Activated T-helper 1 cell treated with anti-CD3 and anti-CD28 coated beads, Interleukin-12 subunit alpha, Interleukin-12 subunit beta, Interleukin-2, Interleukin-4 antibody, amounts not matched to agents 30 ng/mL and 10 ng/mL and 1 ng/mL, durations not matched to agents 14 hours and 24 hours and 36 hours (primary cell): ENCODE measurements at places on chromosomes 13 and 19. TPM values are rescaled to one million over a fixed set of nuclear protein-coding genes. Genes with fewer than 3 reads are reported as not detected.

GRCh38 chr19:39820696-39821095 lies 13.3 kb downstream of the DYRK1B start:
- peaks cover 6% of the 10 kb centered on the region for H3K36me3 ChIP-seq
- no peak overlapping the region for H3K27ac ChIP-seq
- no peak for DNase-seq
- H3K4me1 ChIP-seq: peaks cover 5% of the 10 kb centered on the region

- H3K27me3 ChIP-seq: peaks cover 3% of the 10 kb centered on the region
- no peaks in the 10 kb centered on the region for H3K4me1 ChIP-seq
- H3K36me3 ChIP-seq: no peaks in the 10 kb centered on the region
- H3K27ac ChIP-seq: no peak overlapping the region
- no peak overlapping the region for H3K4me3 ChIP-seq
Observed at GRCh38 chr13:112955271-112955937, 13.6 kb upstream of the MCF2L start.

DNA sequence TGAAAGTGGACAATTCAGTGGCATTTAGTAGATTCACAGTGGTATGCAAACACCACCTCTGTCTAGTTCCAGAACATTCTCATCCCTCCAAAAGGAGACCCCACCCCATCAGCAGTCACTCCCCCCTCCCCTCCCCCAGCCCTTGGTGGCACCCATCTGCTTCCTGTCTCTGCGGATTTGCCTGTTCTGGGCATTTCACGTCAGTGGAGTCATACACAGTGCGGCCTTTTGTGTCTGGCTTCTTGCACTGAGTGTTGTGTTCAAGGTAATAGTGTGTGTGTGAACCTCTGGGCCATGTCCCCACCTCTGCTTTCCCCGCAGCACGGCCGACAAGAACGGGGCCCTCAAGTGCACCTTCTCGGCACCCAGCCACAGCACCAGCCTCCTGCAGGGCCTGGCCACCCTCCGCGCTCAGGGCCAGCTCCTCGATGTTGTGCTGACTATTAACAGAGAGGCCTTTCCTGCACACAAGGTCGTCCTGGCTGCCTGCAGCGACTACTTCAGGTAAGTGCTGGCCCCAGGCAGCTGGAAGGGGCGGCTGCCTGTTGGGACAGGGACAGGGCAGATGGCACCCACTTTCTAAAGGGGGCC lies 19.4 kb upstream of the CRTC1 start:
- H3K4me1 ChIP-seq: peaks cover 7% of the 10 kb centered on the region
- DNase-seq: no peak
- H3K36me3 ChIP-seq: peaks cover 4% of the 10 kb centered on the region
- H3K4me3 ChIP-seq: no peak overlapping the region

GRCh38 chr13:54379461-54379860 lies 1350.8 kb downstream of the OLFM4 start:
- no peak overlapping the region for H3K27ac ChIP-seq
- peaks cover 1% of the 10 kb centered on the region for H3K36me3 ChIP-seq
- H3K4me1 ChIP-seq: no peaks in the 10 kb centered on the region
- no peak overlapping the region for H3K4me3 ChIP-seq

DNA sequence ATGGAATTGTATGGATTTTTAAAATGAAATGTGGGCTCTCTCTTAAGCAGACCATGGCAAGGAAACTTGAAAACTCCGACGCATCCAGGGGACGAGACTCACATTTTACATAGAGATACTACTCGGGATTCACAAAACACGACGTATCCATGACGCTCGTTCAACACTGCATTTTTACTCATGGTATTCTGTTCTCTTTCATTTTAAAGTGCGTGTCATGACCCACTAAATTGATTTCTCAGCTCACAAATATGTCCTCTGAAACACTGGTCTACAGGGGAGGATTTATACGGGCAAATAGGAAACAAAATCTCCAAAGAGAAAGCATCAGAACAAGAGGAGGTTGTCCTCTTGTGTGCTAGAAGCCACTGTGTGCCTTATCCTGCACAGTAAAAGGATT lies 523.5 kb downstream of the MYO16 start:
- no peaks in the 10 kb centered on the region for H3K4me1 ChIP-seq
- H3K4me3 ChIP-seq: no peak overlapping the region
- no peak overlapping the region for H3K27ac ChIP-seq
- no peak for DNase-seq
- H3K27me3 ChIP-seq: peaks cover 20% of the 10 kb centered on the region

DNA sequence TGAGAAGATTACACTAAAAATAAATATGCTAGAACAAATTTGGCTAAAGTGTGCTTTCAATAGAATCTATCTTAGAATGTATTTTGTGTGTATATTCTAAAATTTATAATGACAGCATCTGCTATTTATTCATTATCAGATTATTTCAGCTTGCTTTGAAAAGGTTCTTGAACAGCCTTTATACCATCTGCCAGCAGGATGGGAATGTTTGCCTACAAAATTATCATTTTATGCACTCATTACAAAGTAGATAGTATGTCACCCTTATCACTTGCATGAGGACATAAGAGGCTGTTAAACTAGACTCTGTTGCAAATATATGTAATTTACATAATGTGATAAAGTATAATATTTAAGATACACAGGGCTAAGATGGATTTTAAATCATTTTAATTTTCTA lies 1286.9 kb upstream of the PCDH20 start:
- H3K4me3 ChIP-seq: no peak overlapping the region
- no peaks in the 10 kb centered on the region for H3K4me1 ChIP-seq
- DNase-seq: no peak
- no peak overlapping the region for H3K27ac ChIP-seq
- no peaks in the 10 kb centered on the region for H3K27me3 ChIP-seq
- no peaks in the 10 kb centered on the region for H3K36me3 ChIP-seq

- peak overlapping the region; percentile 79 for H3K27ac ChIP-seq
- H3K36me3 ChIP-seq: peaks cover 37% of the 10 kb centered on the region
- peaks cover 46% of the 10 kb centered on the region for H3K4me1 ChIP-seq
- H3K27me3 ChIP-seq: peaks cover 2% of the 10 kb centered on the region
Observed at GRCh38 chr13:30346153-30346788, 38.9 kb upstream of the KATNAL1 start.

DNA sequence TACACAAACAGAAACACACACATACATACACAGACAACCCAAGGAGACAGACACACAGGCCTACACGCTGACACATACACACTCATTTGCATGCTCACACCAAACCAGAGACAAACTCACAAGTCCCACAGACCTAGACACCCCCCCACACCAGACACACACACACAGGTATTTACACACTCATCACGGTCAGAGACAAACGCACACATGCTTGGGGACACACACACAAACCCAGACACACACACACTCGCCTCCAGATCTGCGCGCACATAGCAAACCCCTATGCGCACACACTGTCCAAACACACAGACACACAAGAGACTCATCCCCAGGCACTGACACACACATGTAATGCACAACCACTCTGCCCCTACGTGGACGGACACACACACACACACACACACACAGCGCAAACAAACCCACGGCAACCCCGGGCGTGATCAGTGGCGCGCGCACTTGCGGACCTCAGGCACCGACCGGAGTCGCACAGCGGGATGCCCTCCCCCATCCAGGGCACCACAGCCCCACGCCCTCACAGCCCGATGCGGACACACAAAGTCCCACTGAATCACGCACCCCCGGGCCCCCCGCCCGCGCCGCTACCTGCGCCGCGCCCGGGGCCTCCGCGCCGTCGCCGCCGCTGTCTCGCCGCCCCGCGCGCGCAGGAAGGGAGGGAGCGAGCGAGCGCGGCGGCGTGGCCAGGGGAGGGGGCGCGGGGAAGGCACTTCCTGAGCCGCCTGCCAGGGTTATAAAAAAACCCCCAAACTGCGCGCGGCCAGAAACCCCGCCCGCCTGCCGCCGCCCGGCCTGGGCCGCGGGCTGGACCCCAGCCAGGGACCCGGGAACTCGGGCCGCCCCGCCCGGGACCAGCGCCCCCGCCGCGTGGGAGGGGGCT lies at the start of gene ADAMTS10:
TSS of gene ADAMTS10 (minus strand) at position 675 of the 895 bp plus-strand sequence. CDS start 5,005 bp downstream, outside the sequence.
- H3K4me1 ChIP-seq: peaks cover 14% of the 10 kb centered on the region
- H3K4me3 ChIP-seq: peak within 1 kb of the TSS; percentile 88
- peaks cover 1% of the 10 kb centered on the region for H3K36me3 ChIP-seq
- peak within 1 kb of the TSS; percentile 76 for H3K27ac ChIP-seq
- DNase-seq: peak; percentile 23
- peaks cover 12% of the 10 kb centered on the region for H3K27me3 ChIP-seq

- H3K4me3 ChIP-seq: no peak overlapping the region
- H3K36me3 ChIP-seq: no peaks in the 10 kb centered on the region
- peaks cover 2% of the 10 kb centered on the region for H3K27me3 ChIP-seq
- no peak overlapping the region for H3K27ac ChIP-seq
Observed at GRCh38 chr13:76921516-76921915, 26.8 kb upstream of the ACOD1 start.

DNA sequence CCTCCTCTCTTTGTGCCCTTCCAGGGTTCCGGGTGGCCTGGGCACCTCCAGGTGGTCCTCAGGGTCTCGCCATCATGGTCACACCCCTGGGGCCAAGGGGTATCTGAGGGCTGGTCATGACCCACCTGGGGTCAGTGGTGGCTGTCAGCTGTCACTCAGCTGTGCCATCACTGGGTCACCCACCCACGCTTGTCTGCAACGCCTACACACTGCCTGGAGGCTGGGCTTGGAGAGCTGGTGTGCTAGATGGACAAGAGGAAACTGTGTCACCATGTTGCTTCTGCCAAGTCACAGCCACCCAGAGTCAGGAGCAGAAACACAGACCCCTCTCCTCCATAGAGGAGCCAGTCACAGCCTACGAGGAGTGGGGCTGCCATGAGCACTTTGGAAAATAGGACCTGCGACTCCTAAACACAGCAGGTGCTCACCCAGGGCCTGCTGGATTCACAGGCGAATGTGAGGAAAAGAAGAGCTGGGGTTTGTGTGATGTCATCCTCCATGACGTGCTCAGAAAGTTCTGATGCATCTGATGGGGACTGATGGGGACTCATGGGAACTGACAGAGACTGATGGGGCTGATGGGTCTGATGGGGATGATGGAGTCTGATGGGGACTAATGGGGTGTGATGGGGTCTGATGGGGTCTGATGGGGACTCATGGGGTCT lies 10.7 kb upstream of the GRTP1 start:
- no peak overlapping the region for H3K27ac ChIP-seq
- no peak for DNase-seq
- no peaks in the 10 kb centered on the region for H3K36me3 ChIP-seq

DNA sequence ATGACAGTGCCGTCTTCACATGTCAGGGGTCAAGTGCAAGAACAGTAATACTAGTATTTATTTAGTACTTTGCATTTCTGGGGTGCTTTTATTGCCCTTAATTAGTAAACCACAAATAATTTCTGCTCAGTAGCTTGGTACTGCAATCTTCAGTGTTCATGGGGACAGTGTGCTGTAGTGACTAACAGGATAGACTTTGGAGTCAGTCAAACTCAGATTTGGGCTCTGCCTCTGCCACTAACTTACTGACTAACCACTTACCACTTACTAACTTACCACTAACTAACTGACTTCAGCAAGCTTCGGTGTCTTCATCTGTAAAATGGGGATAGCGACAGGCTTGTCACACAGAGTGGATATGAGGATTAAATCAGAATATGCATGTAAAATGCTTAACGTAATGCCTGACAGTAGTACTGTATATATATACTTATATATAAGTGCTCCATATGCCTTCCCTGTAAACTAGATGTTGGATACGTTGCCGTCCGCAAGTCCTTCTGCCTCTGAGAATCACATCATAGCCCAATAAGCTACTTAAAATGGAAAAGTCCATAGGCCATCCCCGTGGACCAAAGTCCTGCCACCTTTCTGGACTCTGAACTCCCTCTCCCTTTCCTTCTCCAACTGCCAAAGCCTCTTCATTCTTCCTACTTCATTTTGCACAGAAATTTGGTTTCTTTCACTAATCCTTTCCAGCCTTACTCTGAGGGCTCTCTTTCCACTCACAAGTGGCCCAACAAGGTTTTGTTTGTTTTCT lies 158.1 kb downstream of the ZIC5 start:
- H3K27ac ChIP-seq: no peak overlapping the region
- no peak for DNase-seq
- no peaks in the 10 kb centered on the region for H3K36me3 ChIP-seq

DNA sequence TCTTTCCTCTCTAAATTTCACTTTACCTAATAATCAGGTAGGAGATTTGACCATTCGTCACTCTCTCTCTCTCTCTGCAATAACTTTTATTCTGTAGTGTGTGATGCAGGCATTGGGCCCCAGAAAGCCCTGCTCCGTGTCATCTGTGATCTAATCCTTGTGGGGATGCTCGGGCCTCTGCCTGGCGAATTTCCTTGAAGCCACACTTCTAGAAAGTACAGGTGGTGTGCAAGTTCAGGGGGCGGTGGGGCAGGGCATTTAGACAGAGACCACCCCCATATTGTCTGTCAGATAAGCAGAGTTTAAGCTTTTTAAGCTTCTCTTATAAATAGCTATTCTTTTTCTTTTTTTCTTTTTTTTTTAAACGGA lies 53.4 kb upstream of the GPR12 start:
- no peak for DNase-seq
- peaks cover 7% of the 10 kb centered on the region for H3K27me3 ChIP-seq
- no peaks in the 10 kb centered on the region for H3K4me1 ChIP-seq
- no peaks in the 10 kb centered on the region for H3K36me3 ChIP-seq
- no peak overlapping the region for H3K27ac ChIP-seq
- H3K4me3 ChIP-seq: no peak overlapping the region

- no peak overlapping the region for H3K4me3 ChIP-seq
- H3K36me3 ChIP-seq: no peaks in the 10 kb centered on the region
- no peak overlapping the region for H3K27ac ChIP-seq
- peaks cover 9% of the 10 kb centered on the region for H3K27me3 ChIP-seq
- peak; percentile 71 for DNase-seq
Observed at GRCh38 chr19:17346109-17346671, 8.8 kb downstream of the GTPBP3 start.

- H3K27me3 ChIP-seq: no peaks in the 10 kb centered on the region
- no peak overlapping the region for H3K4me3 ChIP-seq
Observed at GRCh38 chr13:22405891-22406290, 735.0 kb downstream of the FGF9 start.

DNA sequence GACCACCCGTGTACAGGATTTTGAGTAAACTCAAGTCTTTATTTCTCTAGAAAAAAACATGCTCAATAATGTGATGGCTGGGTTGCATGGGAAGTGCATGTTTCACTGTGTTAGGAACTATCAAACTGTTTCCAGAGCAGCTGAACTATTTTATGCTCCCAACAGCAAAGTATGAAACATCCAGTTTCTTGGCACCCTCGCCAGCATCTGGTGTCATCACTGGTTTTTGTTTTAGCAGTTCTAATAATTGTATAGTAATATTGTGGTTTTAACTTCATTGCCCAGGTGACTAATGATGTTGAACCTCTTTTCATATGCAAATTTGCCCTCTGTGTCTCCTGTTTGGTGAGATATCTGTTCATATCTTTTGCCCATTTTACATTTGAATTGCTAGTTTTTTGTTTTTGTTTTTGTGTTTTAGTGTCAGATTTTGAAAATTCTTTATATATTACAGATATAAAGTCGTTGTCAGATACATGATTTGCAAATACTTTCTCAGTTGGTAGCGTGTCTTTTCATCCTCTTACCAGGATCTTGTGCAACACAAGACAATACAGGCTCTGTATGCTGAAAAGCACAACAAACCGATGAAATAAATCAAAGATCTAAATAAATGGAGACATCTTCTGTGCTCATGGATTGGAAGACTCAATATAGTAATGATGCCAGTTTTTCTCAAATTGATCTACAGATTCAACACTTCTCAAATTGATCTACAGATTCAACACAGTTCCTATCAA lies 87.8 kb downstream of the IPO5 start:
- no peaks in the 10 kb centered on the region for H3K36me3 ChIP-seq
- no peaks in the 10 kb centered on the region for H3K4me1 ChIP-seq
- H3K27me3 ChIP-seq: peaks cover 3% of the 10 kb centered on the region
- no peak overlapping the region for H3K27ac ChIP-seq
- DNase-seq: no peak

The CCDC8 gene
- total RNA-seq: not detected in 2 replicates

The TMEM221 gene
- not detected in 2 replicates for total RNA-seq

The CGB2 gene
- total RNA-seq: not detected in 2 replicates

The ARL11 gene
- total RNA-seq: 0.80 and 0.93 TPM in 2 replicates

The ZNF526 gene
- total RNA-seq: 18.4 and 18.5 TPM in 2 replicates

The LGALS7B gene
- total RNA-seq: not detected in 2 replicates

The INTS6 gene
- total RNA-seq: 76.6 and 81.7 TPM in 2 replicates

The DCLK1 gene
- not detected in 2 replicates for total RNA-seq
